ENCODE measurements at places on chromosomes 2 and 18.

DNA sequence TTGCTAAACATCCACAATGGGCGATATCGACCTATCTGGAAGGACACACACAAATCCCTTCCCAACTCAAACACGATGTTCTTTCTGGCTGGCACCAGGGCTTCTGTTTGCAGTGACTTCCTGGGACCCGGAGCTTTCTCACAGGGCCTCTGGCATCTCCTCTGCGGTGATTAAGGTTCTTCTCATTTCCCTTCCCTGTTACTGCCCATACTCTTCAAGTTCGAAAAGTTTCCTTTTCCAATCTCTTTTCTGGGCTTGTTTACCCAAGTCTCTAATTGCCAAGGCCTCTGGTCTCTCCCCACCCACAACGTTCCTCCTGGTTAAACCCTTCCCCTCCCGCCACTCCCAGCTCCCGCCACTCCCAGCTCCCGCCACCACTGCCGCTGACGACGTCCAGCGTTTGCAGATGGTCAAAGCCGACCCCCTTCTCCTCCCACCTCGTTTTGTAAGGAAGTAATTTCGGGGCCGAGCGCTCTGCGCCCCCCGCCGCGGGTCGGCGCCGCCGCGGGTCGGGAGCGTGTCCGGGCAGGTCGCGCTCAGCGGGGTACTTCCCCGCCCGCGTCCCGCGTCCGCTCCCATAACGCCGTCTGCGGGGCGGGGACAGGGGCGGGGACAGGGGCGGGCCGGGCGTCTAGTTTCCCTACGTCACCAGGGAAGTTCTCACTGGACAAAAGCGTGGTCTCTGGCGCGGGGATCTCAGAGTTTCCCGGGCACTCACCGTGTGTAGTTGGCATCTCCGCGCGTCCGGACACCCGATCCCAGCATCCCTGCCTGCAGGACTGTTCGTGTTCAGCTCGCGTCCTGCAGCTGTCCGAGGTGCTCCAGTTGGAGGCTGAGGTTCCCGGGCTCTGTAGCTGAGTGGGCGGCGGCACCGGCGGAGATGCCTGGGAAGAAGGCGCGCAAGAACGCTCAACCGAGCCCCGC lies at the start of gene PMAIP1:
Gene PMAIP1, plus strand, starts transcription at position 699 of the 924 bp plus-strand sequence. Its CDS starts 182 bp downstream, at position 881.
- peak; percentile 78 for DNase-seq

DNA sequence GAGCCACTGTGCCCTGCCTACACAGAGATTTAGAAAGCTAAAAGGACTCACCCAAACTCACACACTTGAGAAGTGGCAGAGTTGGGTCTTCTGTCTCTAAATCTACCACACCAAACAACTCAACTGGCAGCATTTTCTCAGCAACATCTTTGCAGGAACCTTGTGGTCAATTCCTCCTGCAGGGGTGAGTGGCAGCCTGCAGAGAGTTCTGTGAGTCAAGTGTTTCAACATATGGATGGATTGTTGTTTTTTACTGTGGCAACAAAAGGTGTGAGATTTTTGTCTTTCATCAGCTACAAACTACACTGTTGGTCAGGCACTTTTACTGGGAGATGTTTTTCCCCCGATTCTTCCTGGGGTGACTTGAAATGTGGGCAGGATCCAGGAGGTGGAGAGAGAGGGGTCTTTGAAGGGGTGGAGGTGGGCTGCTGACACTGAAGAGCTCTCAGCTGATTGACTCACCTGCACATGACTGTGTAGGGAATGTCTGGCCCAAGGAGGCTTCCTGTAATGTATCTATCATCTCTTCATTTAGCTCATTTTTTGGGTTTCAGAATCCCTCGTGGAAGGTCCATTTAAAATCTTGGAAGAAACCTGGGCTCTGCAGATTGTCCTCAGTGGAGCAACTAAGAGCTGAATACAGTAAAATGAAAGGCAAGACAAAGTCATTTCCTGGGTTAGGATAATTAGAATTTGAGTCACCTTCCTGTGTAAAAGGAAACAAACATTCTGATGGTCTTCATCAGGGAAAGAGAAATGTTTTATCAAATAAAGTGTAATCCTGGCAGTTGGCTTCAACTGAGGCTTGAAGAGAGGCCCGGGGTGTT lies 98.6 kb downstream of the MSH2 start:
- no peak for DNase-seq

DNA sequence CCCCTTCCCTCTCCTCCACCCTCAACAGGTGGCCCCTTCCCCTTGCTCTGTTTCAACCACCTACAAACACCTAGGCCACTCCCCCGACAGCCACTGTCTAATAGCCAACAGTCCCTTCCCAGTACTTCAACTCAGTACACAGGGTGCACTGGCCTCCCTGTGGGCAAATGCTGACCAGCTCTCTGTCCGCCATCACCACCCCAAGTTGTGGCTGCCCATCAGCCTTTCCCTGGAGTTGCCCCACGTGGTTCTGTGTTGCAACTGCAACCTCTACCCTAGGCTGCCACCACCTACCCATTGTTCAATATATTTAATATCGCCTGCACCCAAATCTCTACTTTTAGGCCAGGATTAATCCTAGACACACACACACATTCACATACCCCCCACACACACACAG lies 173.5 kb downstream of the MREG start:
- DNase-seq = no peak

DNA sequence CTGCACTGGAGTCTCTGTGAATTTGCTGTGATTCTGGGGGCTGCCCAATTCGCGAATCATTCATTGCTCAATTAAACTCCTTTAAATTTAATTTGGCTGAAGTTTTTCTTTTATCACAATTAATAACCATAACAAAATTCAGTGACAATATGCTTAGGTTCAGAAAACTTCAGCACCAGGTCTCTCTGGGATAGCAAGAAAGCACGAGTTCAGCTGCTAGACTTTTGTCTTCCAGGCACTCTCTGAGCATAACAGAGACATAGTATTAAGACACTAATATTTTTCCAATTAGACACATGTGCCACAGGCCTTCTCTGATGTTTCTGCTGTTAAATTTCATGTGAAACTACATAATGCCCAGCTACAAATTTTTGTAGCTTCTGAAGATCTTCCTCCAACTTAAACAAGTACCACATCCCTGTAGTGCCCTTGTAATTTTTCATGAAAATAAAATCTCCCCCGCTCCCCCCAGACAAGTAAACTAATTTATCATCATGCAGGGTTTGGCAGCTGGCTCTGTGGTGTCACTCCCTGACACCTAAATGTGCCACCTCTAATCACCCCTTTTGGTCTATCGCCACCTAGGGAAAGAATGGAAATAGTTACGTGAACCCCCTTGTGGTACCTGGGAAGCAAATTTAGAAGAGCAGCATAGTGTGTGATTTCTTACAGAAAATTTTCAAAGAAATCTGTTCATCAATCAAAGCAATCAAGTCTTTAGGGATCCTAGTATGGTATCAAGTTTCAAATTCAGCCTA lies 94.1 kb downstream of the CSRNP3 start:
- no peak for DNase-seq

GRCh38 chr18:56067214-56067894 lies 479.4 kb upstream of the TCF4 start:
- no peak for DNase-seq

DNA sequence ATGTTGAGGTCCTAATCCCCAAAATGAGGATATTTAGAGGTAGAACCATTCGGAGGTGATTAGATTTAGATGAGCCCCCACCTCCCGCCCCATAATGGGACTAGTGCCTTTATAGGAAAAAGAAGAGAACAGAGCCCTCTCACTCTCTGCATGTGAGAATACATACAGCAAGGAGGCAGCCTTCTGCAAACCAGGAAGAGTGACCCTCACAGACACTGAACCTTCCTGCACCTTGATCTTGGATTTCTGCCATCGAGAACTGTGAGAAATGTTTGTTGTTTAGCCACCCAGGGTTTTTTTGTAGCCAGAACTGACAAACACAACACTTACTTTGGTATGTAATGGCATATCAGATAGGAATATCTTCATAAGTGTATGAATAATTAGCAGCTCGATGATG lies 83.7 kb downstream of the XIRP2 start:
- no peak for DNase-seq

DNA sequence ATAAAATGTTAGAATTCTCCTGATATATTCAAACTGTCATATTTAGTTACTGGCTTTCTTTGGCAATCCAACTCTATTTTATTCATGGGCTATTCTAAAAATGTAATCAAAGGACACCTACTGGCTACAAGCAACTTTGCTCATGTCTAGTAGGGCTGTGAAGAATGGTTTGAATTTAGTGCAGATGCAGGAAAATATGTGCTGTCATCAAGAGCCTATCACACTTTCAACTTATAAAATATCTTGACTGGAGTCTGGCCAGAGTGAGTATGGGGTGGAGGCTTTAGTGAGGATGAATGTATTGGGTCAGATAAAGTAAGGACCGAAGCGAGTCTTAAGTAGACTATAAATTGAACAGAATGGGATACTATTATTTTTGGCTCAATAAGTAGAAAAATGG lies 343.4 kb upstream of the SPRED2 start:
- no peak for DNase-seq

- DNase-seq = no peak
Observed at GRCh38 chr2:217942731-217943335, 60.0 kb downstream of the TNS1 start.

GRCh38 chr2:207694811-207695281 lies 16.6 kb upstream of the CCNYL1 start:
- DNase-seq = no peak
